ENCODE measurements at places on chromosomes 12 and 14.

DNA sequence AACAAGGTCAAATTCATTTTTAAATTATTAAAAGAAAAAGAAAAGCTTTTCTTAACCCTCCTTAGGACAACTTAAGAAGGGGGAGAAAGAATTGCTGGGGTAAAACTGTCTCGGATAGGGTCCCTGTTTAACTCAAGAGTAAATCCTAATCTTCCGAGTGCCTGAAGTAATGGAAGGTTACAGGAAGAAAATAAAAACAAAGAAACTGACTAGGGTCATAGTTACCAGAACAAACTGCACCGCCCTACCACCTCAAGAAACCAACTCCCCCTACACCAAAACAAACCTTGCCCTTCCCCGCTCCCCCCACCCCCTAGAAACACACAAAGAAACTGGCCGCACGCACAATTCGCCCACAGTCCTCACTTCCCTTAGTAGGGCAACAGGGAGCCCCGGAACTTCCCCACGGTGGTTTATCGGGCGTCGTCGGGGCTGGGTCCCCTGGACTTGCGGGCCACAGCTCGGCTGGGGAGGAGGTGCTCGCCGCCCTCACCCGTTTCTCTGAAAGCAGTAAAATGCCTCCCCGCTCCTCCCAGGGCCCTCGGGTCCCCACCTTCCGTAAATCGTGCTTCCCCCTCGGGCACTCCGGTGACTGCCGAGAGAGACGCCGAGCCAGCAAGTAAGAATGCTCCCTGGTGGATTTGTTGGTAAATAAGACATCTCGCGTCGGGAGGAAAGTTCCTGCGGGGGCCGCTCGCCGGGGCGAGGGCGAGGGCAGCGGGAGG, 2.4 kb downstream of the SINHCAF start:
- no peak for DNase-seq

GRCh38 chr12:92485351-92486348, 217.1 kb upstream of the PLEKHG7 start:
- DNase-seq = no peak

DNA sequence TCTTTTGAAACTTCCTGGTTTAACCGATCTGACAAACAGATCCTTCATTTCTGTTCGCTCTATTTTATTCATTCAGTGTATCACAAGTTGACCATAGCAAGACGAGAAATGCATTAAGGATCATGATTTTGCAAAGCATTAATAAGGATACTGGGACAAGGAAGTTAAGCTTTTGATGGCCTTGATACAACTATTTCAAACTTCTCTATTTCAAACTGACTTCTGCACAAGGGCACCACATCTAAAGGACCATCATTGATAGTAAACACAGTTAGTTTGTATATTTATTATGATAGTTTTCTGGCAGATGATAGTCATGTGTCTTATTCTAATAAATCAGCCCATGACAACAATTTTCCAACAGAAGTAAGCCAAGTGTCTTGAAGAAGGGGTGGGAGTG, 25.8 kb upstream of the PLXNC1 start:
- DNase-seq = no peak

DNA sequence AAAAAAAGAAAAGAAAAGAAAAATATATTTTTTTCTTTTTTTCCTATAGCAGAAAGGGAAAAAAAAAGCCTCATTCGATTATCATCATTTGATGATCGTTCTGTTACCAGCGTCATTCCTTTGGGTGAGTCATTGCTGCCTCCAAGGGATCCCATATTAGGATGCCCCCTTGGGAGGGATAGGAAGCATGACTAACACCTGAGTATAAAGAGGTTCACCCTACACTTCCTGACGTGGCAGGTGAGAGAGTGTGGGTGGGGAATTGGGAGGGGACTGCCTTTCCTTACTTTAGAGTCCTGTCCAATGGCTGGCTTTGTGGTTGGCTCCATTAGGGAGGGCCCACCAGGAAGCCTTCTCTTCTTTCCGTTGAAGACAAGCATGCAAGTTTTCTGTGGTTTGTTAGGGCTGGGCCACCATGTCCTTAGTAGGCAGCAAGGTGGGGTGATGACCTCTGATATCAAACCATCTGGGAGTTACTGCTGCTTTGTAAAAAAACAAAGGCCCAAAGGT, 56.1 kb upstream of the FUT8 start:
- DNase-seq = no peak

DNA sequence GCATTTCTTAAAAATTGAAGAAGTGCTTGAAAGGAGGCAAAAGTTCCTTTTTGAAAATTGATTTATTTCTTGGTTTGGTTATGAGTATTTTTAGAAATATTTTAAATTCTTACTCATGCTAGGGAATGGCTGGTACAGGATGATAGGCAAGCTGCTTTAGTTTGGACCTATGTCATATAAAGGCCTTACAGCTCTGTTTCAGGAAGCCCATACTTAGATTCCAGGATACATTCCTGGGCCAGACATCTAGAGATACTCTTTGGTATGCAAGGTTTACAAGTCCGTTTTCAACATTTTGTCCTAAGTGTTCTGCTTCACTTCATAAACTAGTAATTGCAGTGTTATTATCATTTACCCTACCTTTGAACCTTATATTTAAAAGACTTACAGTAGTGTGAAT, 186.8 kb downstream of the FUT8 start:
- DNase-seq = no peak

GRCh38 chr14:95474941-95475340, 41.5 kb downstream of the SYNE3 start:
- no peak for DNase-seq

GRCh38 chr14:85027681-85028370, 502.1 kb upstream of the FLRT2 start:
- DNase-seq = no peak

DNA sequence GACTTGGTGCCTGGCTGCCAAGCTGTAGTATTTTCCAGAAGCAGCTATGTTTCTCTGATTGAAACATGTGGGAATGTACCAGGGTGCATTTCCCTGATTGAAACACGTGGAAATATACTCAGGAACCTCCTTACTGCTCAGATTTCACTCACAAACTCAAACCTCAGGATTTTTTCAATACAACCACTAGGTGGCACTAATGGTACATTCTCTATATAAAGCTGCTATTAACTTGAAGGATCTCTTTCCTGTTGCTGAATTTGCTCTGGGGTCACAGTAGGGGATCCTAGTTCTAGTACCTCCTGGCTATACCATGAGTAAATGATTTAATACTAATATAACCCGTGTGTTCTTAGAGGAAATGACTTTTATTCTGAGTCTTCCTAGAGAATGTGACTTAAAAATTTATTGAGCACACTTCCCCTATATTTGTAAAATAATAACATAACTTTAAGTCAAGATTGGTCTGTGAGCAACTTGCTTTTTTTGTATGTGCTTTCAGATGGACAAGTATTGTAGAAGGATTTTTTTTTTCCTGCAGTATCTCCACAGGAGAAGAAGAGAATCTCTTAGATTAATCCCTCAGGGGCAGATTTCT, 173.8 kb upstream of the MIS18BP1 start:
- DNase-seq = no peak

DNA sequence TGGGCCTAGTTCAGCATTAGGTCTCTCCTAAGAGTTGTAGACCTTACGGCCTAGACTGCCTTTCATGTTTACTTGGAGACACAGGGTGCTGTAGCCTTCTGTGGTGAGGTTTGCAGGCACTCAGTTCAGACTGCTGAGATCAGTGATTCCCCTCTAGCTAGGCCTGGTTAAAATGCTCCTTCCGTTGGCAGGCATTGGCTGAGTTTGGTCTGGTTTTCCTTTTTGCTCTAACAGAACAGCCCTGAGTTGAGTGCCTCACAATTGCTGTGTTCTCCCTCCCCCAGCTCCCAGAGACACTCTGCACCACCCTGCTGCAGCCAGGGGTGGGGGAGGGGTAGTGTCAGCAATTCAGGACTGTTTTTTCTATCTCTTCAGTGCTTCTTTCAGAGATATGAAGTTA, 178.9 kb upstream of the DYRK2 start:
- no peak for DNase-seq

GRCh38 chr12:12686925-12687324, 9.1 kb downstream of the GPR19 start:
- no peak for DNase-seq

GRCh38 chr12:97312570-97313135, 150.0 kb upstream of the RMST start:
- no peak for DNase-seq

- DNase-seq = no peak
These were observed 21.0 kb downstream of the DIO3 start for GRCh38 chr14:101582294-101582693.

DNA sequence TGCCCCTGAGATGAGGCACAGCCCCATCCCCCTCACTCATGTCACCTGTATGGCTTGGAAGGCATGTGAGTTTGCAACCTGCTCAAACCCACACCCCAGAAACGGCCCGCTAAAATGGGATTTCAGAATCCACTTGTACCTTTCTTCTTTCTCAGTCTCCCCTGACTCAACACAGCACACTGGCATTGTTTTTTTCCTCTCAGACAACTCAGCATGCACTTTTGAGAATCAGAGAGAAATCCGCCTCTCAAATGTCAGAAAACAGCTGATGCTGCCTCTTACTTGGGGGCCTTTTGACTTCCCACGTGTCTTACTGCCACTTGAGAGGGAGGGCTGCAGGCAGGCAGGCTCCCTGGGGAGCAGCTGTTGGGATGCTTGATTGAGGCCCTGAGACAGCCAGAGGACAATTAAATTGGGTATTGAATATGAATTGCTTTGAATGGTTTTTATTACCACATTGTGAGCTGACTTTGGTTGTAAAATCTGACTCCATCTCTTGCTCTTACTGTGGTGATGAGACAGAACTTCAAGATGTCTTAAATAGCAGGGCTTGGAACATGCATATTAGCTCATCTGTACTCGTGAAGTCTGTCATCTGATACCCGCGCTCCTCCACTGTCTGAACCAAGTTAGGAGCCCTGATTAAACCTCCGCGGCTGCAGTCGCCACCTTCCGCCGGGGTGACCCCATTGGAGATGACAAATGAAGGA, 96.6 kb downstream of the APAF1 start:
- no peak for DNase-seq

- no peak for DNase-seq
These were observed 11.0 kb upstream of the BMP4 start for GRCh38 chr14:53967606-53968005.

GRCh38 chr12:57725851-57726150, 12.7 kb downstream of the AGAP2 start:
- DNase-seq = no peak

DNA sequence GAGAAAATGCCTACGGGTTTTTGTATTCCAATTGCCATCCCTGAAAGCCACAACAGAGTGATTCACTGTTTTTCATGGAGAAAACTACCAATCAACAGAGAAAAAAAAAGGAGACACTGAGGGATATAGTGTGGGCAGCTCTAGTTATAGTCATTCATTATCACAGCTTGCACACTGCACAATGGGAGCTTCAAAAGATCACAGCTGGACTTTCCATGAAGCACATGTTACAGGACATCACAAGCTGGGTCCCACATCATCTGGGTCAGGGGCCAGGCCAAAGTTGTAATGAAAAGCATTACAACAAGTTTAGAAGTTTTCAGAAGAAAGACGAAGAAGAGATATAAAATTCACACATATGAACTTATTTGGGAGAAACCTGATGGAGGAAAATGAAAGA, 41.5 kb downstream of the RERG start:
- no peak for DNase-seq

DNA sequence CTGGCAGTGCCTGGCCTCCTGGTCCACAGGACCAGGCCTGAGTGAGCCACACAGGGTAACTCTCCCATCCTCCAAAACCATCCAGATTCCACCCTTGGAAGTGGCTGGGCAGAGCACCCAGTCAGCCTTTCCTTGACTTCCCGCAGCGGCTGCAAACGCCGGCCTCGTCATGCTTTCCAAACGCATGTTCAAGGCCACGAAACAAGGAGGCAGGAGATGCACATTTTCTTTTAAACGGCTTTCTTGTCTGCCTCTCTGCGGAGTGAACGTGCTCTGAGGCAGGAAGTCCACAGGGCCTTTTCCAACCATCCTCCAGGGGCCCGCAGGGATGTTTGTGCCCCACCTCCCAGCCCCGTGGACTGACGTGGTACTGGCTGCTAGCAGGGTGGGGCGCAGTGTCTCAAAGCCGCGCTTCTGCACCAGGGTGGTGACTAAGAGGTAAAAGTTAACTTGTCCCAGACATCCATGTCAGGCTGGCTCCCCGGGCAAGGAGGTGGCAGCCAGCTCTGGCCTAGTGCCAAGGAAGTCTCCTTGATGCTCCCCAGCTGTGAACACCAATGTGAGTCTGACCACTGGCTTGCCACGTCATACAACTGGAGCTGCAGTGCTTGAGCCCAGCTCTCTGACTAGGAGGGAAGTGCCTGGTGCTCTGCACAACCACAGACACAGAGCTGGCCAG, 45.0 kb downstream of the KCNA5 start:
- no peak for DNase-seq

DNA sequence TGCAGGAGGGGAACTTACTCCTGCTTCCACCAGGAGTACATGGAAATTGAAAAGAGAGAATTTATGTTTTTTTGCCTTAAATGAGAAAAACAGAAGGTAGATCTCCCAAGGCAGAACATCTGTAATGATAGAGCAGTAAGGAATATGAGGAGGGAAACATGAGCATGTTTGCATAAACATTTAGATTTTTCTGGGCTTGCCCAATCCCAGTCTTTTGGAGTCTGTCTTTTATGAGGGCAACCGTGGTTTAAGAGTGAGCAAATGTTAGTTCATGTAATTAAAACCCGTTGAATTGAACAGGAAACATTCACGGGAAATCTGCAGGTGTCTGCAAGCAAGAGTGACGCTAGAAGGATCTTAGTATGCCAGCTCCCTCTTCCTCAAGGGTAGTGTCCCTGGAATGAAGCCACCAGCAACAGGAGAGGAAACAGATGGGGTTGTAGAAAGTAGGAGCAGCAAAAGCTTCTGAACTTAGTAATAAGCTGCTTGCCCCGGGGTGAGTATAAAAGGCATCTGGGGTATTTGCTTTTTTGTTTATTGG, 79.3 kb downstream of the ARF6 start:
- no peak for DNase-seq

- DNase-seq = no peak
These were observed 373.5 kb downstream of the PAWR start for GRCh38 chr12:79317179-79317847.

- no peak for DNase-seq
These were observed 7.2 kb downstream of the MVK start for GRCh38 chr12:109580684-109581333.

DNA sequence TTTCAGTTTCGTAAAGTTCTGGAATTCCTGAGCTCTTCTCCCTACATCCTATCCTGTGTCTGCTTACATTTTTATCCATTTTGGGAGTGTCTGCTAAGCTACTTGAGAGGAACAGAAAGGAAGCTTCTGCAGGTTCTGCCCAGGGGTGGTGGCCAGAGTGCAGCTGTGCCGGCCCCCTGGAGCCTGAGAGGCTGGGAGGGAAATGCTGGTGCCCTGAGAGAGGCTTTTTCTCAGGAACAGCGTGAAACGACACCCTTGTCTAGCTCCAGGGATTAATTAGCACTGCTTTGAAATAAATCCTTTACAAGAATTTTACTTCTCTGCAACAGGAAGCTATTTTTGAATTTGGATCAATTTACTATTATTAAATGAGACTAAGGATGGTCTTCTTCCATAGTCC, 165.4 kb downstream of the SLC15A5 start:
- no peak for DNase-seq

GRCh38 chr12:131315601-131316000, 361.9 kb downstream of the ADGRD1 start:
- no peak for DNase-seq

Measured in mesothelial cell of epicardium (in vitro differentiated cells).